ENCODE measurements at places on chromosomes 11 and 22.

GRCh38 chr11:36062796-36063365, 119.0 kb downstream of the LDLRAD3 start:
- no peak for DNase-seq

DNA sequence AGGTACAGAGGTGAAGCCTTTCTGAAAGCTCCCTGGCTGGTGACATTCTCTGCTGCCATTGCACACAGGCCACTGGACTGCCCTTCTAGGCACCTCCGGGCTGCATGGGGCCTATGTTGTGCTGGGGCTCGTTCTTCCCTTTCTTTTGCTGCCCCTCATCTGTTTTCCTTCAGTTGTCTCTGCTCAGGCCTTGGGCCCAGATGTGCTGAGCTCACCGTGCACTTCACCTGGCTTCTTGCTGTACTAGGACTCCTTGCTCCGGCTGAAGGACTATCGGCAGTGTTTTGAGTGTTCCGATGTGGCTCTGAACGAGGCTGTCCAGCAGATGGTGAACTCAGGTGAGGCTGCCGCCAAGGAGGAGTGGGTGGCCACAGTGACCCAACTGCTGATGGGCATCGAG, 59.4 kb downstream of the CABIN1 start:
- no peak for DNase-seq

GRCh38 chr22:24068377-24068680, 57.2 kb downstream of the CABIN1 start:
- DNase-seq, result no peak

DNA sequence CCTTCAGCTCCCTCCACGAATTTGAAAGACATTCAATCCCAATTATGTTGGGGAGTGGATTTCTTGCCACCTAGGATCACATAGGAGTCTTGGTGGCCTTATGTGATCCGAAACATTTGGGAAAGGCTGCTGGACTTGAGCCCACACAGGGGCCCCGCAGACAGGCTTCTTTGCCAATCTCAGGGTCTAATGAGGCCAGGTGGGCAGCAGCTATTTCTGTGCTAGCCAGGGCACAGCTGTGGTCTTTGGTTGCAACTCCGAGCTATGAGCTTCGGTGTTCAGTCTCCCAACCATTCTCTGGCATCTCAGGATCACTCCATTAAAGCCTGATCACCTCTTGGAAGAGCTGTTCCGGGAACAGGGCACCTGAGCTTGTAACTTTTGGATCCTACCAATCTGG, 84.4 kb downstream of the TP53I11 start:
- DNase-seq, result no peak

DNA sequence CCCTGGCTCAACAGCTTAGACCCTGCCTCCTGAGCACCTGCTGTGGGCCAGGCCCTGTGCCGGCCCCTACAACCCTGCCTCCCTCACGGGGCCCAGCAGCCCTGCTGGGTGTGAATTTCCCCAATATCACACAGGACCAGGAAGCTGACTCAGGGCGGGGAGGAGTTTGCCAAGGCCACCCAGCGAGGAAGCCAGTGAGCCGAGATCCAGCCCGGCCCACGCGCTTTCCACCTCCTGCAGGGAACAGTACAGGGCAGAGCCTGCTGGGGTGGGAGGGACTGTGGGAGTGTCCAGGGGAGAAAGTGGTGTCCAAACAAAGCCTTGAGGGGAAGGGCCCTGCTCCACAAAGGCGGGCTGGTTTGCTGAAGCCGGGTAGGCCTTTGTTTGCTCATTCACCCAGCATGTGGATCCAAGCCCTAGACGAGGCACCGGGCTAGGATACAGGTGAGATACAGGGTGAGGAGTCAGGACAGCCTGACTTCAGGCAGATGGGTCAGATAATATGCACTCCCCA, 26.8 kb downstream of the RPL3 start:
- no peak for DNase-seq

GRCh38 chr11:18063125-18063524, 17.1 kb upstream of the TPH1 start:
- DNase-seq, result no peak

- no peak for DNase-seq
Measured at GRCh38 chr11:65445604-65446445, 23.2 kb downstream of the NEAT1 start.

DNA sequence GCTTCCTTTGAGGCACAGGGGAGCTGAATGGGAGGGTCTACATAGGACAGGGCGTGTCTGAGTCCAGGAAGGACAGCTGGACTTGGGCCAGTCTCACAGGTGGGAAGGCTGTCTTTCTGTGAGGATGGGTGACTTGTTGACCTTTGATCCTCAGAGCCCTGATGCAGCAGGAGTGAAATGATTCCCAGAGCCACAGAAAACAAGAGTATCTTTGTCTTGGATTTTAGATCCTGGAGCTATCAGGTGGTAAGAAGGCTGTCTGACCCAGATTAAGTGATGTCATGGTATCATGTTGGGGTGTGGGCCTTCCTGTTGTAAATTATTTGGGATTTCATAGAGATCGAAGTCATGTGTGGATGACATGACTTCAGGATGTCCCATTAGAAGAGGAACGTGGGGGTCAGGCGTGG, 15.0 kb downstream of the PTPRJ start:
- DNase-seq, result no peak

DNA sequence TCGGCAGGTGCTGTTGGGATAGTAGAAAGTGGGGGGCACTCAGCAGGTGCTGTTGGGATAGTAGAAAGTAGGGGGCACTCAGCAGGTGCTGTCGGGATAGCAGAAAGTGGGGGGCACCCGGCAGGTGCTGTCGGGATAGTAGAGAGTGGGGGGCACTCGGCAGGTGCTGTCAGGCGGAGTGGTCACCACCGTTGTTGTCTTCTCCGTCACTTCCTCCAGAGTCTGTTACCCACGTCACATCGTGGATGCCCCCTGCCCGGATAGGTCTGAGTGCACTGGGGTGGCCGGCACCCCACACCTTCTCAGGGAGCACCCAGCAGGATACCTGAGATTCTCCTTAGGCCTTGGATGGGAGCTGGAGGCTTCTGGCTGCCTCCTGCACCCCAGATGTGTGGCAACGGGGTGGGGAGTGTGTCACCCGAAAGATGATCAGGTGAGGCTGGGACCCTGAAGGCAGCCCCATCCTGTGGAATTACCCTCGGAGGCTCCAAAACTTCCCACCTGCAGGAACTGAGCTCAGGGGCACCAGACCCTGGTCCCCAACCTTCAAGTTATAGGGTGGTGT, 24.1 kb upstream of the KRTAP5-7 start:
- no peak for DNase-seq

GRCh38 chr11:119441898-119442243, 18.9 kb upstream of the THY1 start:
- DNase-seq, result no peak

- no peak for DNase-seq
Measured at GRCh38 chr11:67617243-67617953, 10.7 kb downstream of the NDUFV1 start.

DNA sequence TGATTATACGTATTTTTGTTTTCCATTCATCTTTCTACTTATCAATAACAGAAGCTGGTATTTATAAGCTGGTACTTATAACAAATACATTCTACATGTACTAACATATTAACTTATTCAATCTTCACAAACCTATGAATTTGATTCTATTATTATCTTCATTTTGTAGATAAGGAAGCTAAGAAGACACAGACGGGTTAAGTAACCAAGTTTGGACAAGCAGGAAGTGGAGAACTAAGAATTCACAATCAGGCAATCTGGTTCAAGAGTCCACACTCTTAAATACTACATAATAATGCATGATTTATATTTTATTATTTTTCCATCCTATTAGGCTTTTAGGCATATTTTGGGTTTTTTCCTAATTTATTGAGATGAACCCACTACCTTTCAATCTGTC, 25.0 kb downstream of the FCHSD2 start:
- DNase-seq, result no peak

DNA sequence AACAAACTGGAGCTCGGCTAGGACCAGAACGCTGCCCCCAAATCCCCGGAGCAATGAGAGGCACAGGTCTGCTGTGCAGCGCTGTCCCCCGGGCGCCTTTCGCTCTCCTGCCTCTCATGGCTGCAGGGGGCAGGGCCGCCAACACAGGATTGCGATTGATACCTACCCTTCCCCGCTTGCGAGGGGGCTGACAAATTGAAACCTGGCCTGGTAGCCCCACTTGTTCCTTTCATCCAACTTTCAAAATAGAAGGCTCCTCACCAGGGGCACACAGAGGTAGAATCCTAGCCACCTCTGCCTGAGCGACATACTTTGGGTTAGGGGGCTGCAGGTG, 642 bp upstream of the CASTOR1 start:
- DNase-seq, result no peak

Measured in activated naive CD4-positive, alpha-beta T cell treated with anti-CD3 and anti-CD28 coated beads, Interleukin-2, amount 50 U/mL, for 16 hours (primary cell).